ENCODE measurements at places on chromosomes 13 and 19.
A peak's percentile ranks its signal among the peaks of the same experiment; 100 is the strongest.

- DNase-seq = no peak
Observed at GRCh38 chr19:6238643-6239281, 41.0 kb downstream of the MLLT1 start.

DNA sequence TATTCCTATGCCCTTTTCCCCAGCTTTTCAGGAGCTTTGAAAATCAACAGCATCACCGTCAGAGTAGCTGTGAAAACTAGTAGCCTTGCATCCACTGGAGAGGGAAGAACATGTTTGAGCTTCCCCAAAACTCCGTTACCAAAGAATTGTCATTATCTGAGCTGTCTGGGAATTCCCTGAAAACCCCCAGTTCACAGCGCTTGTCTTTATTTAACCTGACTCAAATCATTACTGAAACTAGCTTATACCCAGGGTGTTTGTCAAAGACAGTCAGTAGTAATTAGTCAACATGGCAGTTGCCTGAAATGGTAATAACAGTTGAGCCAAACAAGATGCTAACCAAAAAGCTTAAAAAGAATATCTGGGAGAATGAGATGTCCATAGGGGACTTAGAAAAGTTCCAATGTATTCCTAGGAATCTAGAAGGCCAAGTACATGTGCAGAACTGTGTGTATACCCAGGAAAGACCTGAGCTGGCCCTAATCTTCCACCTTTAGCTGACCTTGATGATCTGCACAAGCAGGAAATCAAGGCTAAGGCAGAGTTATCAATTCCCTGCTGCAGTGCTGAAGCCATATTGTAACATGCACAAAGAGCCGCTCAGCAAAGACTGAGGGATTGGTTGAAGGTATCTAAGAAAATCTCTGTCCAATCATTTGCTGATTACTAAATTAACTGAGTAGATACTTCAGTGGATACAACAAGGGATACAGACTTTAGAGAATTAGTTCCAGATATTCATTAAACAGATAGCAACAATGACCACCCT, 130.8 kb downstream of the KL start:
- DNase-seq = no peak

DNA sequence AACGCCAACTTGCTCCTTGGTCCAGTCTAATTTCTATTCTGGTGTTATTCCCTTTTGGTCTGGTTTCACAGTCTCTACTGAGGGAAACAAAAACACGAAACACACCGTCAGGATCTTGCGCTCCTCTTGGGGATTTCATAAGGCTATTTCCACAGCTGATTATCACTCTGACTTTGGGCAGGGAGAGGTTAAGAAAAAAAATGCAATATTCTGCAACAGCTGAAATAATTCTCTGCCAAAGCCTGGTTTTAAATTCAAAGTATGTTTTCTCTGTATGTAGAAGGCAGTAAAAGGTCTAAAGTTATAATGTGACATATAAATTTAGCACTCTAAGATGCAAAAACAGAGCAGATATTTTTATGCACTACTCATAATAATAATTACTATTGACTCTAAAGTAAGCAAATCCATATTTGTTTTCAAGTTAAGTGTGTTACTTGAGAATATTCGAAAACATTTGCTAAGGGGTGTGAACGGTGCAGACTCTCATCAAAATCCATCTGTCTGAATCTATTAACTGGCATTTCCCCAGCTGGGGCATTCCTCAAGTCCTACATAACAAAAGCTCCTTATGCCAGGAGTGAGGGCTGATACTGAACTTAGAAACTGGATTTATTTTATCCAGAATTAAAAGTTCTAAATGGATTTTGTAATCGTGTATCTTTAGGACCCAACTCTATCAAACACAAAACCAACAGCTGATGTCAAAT, 38.4 kb upstream of the STARD13 start:
- peak; percentile 12 for DNase-seq

DNA sequence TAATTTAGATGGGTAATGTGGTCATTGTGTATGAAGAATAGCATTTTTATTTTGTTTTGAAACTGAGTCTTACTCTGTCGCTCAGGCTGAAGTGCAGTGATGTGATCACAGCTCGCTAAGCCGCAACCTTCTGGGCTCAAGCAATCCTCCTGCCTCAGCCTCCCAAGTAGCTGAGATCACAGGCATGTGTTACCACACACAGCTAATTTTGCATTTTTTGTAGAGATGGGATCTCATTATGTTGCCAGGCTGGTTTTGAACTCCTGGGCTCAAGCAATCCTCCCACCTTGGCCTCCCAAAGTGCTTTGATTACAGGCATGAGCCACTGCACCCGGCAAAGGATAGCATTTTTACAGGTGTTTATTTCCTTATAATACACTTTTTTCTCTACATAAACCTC, 36.6 kb downstream of the SERTM1 start:
- no peak for DNase-seq

- DNase-seq = no peak
Observed at GRCh38 chr19:49741210-49741844, 21.8 kb downstream of the TSKS start.

DNA sequence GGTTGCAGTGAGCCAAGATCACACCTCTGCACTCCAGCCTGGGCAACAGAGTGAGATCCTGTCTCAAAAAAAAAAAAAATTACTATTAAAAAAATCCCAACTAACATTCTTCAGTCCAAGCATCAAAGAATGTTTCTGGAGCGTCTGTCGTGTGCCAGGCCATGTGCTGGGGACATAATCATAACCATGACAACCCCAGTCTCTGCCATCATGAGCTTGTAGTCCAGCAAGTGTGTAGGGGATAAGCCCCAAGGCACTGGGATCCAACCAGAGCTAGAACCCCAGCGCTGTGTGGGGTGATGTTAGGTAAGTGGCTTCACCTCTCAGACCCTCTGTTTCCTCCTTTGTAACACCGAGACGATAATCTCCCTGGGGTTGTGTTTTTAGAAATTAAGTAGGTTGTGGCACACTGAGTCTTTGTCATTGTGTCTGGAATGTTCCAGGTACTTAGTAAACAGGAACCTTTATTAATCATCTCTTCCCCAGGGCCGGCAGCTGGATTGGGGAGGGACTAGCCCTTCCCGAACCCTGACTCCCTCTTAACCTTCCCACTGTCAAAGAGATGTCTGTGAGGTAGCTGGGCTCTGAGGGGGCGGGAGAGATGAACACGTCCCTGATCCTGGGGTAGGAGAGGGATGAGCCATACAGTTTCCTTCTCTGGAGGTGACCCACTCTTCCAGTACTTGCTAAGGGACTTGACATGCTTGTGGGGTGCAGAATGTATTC, 5.2 kb downstream of the ITPKC start:
- DNase-seq = no peak

- no peak for DNase-seq
Observed at GRCh38 chr19:29528946-29529645, 3.3 kb downstream of the VSTM2B start.

DNA sequence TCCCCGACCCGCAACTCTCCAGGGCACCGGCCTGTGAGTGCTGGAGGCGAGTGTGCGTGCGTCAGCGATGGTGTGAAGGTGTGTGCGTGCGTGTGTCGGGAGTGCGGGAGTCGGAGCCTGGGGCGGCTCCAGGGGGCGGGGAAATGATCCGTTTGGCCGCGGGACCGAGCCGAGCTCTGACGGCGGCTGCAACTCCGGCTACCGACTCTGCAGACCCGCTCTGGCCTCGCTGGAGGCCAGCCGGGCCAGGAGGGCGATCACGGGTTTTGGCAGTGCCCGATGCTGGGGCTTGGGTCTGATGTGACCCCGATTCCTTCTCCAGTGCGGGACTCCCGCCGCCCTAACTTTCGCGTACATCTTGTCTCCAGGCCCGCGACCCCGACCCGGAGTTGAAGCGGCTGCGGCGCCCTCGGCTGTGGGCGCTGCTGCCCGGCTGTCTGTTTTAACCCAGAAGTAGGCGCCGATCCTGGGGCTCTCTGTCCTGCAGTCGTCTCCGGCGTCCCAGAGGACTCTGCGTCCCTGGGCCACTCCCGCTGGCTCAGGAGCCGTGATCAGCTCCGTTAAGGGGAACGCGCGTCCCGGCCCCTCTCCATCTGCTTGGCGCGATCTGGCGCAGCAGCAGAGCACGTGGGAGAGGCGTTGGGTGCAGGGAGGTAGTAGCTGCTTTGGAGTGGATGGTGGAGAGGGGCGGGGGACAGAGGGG, 1.2 kb downstream of the CHST8 start:
- no peak for DNase-seq

DNA sequence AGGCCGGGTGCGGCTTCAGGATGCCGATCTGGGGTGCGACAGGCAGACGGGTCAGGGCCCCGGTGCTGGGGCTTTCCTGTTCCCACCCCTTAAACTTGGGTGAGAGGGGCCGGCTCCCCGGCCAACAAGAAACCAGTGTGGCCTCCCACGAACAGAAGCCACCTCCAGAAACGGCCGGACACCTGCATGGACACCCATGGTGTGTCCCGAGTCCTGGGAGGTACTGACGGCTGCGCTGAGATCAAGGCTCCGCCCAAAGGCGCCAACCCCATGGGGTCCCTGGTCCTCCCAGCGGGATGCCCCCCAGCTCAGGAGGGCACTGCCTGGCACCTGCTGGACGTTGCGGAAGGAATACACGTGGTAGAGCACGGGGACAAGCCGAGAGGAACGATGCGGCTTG, 11.5 kb downstream of the POLRMT start:
- DNase-seq = no peak

GRCh38 chr13:41178040-41178439, 16.3 kb downstream of the KBTBD7 start:
- no peak for DNase-seq

GRCh38 chr19:1213391-1214286, 8.1 kb downstream of the STK11 start:
- no peak for DNase-seq

DNA sequence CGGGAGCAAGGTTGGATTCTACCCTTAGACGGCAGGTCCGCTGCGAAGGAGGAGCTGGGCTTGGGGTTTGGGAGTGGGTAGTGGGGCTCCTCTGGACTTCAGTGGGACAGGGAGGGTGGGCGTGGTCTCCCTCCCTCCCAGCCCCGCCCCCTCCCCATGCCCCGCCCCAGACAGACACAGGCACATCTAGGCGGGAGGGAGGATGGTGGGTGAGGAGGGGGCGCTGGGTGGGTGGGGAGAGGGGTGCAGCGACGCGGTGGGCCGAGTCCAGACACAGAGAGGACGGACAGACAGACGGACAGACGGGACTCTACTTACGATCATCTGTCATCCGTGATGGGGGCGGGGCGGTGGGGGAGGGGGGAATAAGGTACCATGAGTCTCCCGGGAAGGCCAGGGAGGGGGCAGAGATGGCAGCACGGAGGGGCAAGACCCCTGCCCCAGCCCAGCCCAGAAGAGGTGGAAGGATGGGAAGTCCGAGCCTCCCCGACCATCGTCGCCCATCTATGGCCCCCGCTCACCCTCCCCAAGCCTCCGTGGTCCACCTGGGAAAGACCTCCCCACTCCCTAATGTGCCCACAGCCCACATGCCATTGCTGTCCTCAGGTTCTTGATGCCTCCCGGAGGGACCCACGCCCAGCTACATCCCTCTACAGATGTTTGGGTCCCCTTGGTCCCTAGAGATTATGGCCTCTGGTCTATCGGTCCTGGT, 64.8 kb downstream of the UNC13A start:
- DNase-seq = no peak

DNA sequence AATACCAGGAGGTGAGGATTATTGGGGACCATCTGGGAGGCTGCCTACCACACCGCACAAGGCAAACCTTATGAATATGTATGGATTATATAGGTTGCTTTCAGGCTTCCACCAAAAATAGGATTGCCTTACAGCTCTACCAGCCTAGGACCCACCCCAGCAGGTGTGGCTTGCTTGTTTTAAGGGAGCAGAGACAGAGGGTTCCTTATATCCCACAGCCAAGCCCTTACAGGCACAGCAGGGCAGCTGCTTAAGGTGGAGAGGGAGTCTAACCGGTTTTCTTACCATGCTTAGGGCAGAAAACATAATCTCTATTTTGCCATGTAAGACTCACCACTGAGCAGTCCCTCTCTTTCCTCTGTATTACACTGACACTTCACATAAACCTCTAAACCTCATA, 16.1 kb upstream of the TTYH1 start:
- no peak for DNase-seq

GRCh38 chr13:43316946-43317353, 293.6 kb downstream of the DNAJC15 start:
- peak; percentile 17 for DNase-seq

GRCh38 chr19:23402388-23402787, 7.1 kb upstream of the ZNF91 start:
- no peak for DNase-seq

- no peak for DNase-seq
Observed at GRCh38 chr13:111387026-111387871, 66.8 kb downstream of the TEX29 start.

Data from COLO829 (cell line).